HFFc6 (cell line): ENCODE measurements at places on chromosomes 4 and X.

DNA sequence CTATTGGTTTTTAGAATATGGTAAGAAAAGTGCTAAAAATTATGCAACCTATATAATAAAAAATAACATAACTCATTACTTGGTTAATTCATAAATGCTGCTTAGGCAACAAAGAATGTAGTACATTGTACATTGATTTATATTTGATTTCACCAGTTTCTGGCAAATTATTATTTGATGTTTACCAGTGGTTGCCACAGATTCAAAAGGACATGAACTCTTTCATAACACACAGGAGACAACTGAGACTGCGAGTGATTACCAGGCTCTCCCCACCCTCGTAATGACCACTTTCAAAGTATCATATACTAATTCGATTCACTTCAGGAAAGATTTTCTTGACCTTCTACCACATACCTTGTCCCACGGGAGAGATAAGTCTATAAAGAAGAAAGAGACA, 158.5 kb downstream of the NR3C2 start:
- DNase-seq: no peak

DNA sequence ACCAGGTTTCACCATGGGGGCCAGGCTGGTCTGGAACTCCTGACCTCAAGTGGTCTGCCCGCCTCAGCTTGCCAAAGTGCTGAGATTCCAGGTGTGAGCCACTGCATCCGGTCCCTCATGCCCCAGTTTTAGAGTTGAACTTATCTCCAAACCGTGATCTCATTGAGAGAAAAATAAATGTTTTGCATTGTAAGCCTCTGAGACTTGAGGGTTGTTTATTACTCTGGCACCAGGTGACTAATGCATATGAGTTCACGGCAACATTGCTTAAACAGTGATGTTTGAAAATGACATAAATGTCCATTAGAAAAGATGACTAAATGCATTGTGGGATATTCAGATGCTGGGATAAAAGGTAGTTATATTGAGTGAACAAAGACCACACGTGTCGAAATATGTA, 22.9 kb upstream of the FAT1 start:
- peak; percentile 37 for DNase-seq

DNA sequence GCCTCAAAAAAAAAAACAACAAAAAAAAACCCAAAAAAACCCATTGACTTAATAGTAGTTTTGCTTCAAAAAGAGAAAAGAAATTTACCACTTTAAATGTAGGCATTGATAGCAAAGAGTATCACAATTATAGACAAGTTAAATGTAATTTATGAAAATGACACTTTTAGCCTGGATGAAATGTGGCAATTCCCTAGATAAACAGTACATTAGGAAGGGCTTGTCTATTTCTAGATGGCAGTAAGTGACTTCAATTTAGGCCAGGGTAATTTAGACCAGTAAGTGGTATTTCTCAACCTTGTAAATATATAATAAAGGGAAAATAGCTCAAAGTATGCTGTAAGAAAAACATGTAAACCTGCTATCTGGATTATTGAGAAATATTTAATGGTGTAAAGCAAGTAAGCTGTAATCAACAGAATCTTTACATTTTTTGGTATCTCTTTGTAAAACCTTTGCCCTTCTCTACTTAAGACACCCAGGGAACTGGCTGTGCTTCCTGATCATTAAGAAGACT, 103.7 kb upstream of the RAPGEF2 start:
- DNase-seq: no peak

- no peak for DNase-seq
Measured at GRCh38 chr4:83751336-83751949, 215.5 kb downstream of the GPAT3 start.

DNA sequence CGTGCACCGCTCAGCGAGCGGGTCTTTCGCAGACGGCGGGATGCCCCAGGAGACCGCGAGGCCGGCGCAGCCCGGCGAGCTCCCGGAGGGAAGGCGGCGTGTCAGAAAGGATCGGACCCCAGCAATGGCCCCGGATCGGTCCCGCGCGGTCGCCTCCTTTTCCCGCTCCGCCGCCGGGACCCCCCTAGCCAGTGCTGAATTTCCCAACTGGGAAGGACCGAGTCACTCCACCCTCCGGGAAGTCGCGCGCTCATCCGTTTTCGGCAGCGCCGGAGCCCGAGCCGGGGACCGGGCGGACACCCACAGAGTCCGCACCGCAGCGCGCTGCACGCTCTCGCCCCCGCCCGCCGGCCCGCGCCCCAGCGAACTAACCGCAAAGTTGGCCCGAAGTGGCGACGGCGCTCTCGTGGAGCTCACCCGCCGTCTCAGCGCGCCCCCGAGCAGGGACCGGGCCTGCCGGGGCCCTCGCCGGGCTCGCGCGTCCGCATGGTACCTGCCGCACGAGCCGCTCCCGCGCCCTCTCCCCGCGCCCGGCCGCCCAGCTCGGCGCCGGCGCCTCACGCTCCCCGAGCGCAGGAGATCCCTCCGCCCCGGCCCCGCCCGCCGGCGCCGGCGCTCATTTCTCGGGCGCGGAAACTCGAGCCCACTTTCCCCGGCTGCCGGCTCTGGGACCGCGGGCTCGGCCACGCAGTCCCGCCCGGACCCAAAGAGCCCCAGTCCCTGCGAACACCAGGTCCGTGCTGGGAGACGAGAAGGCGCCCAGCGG, at the start of gene FAT1:
Gene FAT1, minus strand, starts transcription at position 565 of the 766 bp plus-strand sequence. CDS start 14,029 bp downstream, outside the sequence.
- peak; percentile 41 for DNase-seq

- DNase-seq: no peak
Measured at GRCh38 chrX:130083656-130084382, 26.5 kb downstream of the ELF4 start.

GRCh38 chr4:74038425-74039314, at the start of gene CXCL3:
Gene CXCL3, minus strand, starts transcription at chr4:74038689. Its CDS starts 78 bp downstream, at chr4:74038611.
- no peak for DNase-seq

DNA sequence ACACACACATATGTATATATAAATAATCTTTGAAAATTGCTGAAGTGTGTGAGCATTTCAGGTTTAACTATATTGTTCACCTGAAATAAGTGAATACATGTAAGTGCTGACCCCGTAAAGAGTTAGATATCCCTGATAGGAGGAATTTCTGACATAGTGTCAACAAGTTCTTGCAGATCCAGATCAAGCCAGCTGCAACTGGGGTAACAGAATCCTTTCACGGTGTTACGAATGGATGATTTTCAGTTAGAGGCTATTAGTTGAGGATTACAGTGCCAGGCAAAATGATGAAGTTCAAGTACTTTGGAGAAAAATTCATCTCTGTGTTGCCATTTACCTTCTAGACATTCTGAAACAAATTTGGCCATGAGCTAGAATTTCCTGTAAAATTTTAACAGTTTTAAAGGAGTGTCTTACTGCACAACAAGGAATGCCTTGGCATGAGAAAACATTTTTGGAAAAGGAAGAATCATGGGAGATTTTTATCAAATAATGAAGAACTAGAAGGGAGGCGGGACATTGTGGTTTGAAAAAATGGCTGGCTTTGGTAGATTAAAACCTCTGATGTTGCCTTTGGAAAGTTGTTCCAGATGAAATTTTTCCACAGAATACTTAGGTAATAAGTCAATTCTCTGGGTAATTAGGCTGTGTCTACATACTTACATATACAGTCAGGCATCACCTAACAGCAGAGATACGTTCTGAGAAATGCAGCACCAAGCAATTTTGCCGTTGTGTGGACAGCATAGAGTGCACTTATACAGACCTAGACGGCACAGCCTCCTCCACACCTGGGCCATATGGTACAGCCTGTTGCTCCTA, 84.4 kb upstream of the FAT1 start:
- peak; percentile 78 for DNase-seq

GRCh38 chr4:172096786-172097185, 283.6 kb downstream of the GALNTL6 start:
- no peak for DNase-seq

DNA sequence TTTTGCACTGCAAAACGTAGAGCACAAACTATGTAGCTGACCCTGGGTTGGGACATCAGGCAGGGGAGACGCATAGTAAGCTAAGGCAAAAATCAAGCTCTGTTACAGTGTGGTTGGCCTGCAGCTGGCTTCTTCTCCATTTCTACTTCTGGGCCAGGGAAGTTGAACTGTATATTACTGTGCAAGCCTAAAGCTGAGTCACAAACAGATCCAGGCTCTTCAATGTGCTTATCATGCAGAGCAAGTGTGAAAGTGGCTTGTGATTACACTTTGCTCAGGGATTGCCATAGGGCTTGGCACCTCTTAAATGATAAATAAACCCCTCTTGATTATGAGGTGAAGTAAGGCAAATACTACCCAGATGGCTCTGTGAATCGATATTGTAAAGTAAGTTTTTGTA, 40.5 kb downstream of the CLDN34 start:
- peak; percentile 33 for DNase-seq

DNA sequence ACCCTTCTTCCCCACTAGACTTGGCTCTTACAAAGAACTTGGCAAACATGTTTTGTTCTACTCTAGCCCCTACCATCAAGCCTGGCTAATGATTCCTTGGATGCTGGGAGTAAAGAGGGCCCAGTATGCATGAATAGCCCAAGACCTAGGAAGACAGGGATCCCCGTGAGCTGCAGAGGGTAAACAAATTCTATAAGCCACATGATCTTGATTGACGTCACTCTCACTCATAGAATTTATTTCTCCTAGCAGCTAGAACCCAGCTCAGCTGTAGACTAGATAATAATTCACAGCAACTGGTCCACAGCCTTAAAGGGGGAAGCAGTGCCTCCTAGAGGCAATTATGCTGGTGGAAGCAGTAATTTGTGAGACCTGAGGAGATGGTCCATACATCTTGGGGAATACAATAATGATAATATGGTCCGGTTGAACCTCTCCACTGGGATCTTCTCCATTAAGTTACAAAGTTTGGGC, 16.1 kb upstream of the USO1 start:
- no peak for DNase-seq

DNA sequence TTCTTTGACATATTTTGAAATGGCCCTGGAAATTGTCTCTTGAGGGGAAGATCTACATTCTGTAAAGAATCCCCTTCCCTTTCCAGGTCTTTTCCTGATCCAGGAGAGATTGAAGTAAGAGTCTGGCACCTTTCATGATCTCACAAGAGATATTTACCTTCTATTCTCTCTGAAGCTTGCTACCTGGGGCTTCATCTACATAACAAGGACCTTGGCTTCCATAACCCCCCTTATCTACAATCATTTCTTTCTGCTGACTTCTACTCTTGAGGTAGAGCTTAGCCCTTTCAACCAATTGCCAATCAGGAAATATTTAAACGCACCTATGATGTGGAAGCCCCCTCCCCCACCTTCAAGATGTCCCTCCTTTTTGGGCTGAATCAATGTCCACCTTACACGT, 383.7 kb upstream of the MAGEB18 start:
- DNase-seq: no peak

DNA sequence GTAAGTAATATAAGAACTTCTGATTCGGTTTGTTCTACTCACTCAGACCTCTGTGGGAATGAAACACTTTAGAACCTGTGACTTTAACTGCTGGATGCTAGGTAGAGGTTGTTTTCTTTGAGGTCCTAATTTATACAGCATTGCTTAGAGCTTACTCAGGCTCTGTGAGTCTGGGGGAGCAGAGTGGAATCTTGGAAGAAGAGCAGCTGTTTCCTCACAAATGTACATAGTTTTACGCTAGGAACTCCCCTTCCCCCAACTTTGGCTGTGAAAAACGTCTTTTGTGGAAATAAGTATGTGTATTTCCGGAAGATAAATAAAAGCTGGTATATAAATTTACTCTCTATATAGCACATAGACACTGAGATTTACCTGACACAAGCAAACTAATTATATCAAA, 141.4 kb downstream of the NAA11 start:
- no peak for DNase-seq

DNA sequence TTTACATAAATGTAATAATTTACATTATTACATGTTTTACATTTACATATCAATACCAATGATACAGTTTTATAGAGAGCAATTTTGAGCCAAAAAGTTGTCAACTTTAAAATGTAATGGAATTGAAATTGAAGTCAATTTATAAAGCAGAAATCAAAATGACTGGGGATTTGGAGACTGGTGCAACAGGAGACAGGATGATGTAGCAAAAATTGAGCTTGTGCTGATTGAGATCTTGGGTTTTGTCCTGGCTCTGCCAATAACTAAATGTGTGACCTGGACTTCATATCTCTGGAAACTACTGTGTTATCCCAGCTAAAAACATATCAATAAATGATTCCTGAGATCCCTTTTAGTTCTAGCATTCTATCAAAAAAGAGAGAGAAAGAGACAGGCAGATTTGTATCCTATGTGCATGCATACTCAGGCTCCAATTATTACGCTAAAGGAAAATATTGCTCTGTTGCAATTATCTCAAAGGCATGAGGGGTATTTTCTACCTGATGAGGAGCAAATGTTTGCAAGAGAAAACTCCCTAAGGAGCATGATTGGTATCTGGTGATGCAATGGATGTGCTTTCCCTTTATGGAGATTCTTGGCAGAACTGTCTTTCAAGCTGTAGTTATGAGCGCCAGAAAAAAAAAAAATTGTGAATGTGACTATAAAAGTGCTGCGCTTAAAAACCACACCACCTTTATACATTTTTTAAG, 14.7 kb downstream of the EXOC1L start:
- DNase-seq: no peak

GRCh38 chr4:53990641-53991040, 73.8 kb downstream of the CHIC2 start:
- DNase-seq: no peak
